ENCODE measurements at places on chromosomes 5 and 9.

GRCh38 chr5:65816729-65817128 lies 94.7 kb downstream of the NLN start:
- no peak for DNase-seq

DNA sequence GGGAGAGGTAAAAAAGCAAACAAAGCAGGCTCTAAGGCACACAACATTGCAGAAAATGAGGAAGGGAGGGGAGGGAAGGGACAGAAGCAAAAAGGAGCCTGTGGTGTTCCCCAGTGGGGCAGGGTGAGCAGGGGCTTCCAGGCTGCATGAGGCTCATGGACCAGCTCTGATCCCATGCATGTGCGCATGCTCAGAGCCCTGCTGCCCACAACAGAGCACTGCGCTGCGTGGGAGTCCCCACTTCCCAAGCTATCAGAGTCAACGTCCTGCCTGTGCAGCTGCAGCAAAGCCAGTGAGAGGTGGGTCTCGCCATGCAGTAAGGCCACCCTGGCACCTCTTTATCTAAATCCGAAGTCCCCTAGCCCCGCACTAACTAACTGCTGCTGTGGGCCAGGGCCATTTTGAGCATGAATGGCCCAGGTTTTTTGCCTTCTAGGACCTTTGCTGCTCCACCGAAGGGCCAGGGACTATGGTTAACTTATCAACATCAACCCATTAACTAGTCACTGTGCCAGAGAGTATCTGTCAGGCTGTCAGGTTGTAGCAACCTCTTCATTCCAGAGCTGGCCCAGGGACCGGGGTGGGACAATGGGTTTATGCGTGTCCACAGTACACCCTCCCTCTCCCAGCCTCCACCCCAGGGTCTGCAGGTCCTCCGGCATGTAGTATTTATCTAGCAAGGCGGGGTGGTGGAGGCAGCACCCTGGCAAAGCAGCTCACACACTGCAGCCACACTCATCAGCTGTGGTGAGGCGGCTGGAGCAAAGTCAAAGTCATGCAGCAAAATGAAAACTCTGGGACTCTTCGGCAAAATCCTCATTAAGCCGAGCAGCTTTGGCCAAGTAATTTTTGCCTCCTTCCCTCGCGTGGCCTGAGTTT lies 123.6 kb downstream of the SAXO1 start:
- DNase-seq, result no peak

GRCh38 chr9:33182519-33182918 lies 15.4 kb upstream of the B4GALT1 start:
- no peak for DNase-seq

- DNase-seq, result no peak
These were observed 762.1 kb upstream of the PTPRD start for GRCh38 chr9:11374926-11375325.

GRCh38 chr5:96374653-96375052 lies 58.4 kb downstream of the PCSK1 start:
- no peak for DNase-seq

- DNase-seq, result no peak
These were observed 31.6 kb downstream of the CSNK1A1 start for GRCh38 chr5:149519601-149520000.

GRCh38 chr9:14215614-14216013 lies 98.3 kb downstream of the NFIB start:
- no peak for DNase-seq

DNA sequence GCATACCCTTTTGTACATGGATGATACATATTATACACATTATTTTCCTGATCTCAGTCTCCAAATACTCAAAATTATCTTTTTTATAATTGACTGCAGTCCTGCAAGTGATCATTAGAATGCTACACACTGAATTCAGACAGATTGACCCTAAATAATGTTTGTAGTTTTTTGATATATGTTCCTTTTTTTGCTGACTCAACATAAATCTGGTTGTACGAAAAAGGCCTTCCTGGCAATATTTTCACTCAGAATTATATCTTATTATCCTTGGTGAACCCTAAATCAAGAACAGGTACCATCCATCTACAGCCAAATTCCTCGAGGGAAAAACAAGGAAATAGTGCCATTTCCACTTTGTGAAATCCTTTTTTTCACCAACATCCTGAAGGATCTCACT lies 105.6 kb upstream of the RASGRF2 start:
- DNase-seq, result no peak

DNA sequence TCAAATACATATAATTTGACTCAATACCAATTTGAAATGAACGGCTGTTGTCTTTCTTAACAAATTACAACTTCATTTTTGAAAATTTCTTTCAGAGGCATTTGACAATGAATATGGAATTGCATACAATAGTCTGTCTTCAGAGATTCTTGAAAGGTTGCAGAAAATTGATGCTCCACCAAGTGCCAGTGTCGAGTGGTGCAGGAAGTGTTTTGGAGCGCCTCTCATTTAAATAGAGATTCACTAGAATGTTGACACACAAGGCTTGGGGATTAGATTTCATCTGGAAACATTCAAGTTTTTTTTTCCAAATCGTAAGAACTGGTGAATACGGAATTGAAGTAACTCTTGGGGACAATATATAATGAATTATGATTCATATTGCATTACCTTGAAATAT lies 8.1 kb downstream of the RPS6 start:
- no peak for DNase-seq

DNA sequence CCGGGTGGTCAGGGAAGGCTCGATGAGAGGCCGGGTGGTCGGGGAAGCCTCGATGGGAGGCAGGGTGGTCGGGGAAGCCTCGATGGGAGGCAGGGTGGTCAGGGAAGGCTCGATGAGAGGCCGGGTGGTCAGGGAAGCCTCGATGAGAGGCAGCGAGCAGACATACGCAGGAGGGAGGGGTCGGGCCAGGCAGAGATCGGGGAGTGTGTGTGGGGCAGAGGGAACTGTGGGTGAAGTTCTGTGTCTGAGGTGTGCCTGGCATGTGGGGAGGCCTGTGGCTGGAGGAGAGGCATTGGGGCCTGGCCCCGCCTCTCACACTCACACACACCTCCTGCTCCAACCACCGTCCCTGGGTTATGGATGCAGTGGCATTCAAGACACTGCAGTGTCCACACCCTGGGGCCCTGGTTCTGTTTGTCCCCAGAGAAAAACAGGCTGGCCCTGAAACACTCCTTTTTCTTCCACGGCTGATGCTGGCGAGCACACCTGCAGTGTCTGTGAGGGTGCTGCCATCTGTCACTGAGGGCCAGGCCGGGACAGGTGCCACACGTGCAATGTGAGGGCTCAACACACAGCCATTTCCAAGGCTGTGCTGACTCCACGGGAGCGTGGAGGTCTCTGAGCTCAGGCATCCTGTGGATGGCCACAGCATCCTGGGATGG lies 6.5 kb upstream of the PLEKHG4B start:
- no peak for DNase-seq

DNA sequence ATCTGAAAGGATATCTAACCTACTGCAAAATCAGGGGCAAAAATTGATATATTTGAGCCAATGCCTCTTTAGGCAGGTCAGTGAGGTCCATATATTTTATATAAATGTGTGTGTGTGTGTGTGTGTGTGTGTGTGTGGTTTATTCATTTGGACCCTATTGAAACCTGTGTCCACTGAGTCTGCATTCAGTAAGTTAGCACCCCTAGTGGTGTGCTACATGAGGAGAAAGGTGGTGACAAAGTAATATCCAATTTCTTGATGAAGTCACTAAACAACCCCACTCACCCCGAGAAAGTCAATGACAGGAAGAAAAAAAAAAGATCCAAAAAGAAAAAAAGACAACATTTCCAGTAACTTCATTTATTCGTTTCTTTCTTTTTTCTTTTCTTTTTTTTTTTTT lies 4.1 kb downstream of the FBXW11 start:
- no peak for DNase-seq

All from NCI-H2029 treated with DMSO at 0.1 percent for 48 hours (cell line).